ENCODE measurements at places on chromosomes 13 and 19.
A peak's percentile ranks its signal among the peaks of the same experiment; 100 is the strongest.

DNA sequence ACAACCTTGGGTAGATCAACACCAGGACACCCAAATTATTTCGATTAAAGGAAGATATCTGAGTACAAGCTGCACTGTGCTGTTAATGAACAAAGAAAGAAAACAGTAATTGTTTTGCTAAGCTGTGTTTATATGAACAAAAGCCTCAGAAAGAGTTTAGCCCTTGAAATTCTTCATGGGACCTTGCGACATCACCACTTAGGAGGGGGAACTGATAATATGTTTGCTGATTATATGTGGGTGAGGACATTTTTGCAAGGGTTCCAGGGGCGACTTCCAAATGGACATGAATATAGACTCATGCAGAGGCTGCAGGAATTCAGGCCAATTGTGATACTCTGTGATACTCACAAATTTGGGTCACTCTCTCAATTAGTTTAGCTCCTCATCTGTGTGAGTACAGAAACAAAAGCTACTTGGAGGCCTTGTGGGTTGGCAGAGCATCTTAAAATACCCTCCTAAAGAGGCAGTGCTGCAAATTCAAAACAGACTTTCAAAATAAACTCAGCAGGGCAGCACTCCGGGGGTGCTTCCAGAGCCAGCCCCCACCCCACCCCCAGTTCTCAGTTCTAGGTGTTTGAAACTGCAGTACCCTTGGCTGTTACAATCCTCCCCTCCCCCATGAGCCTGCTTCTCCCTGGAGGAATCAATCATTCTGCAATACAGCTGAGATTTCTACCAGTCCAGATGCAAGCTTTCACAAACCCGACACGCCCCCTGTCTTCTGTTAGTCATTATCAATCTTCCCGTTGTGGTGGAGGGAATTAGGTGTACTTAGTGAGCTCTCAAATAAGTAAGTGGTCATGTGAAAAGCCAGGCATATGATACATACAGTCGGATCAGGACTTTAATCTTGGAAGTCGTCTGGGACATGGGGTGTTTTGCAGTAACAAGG, 97.0 kb upstream of the MBNL2 start:
- DNase-seq = no peak

GRCh38 chr13:113942591-113943103, 31.2 kb downstream of the C13orf46 start:
- DNase-seq = no peak

DNA sequence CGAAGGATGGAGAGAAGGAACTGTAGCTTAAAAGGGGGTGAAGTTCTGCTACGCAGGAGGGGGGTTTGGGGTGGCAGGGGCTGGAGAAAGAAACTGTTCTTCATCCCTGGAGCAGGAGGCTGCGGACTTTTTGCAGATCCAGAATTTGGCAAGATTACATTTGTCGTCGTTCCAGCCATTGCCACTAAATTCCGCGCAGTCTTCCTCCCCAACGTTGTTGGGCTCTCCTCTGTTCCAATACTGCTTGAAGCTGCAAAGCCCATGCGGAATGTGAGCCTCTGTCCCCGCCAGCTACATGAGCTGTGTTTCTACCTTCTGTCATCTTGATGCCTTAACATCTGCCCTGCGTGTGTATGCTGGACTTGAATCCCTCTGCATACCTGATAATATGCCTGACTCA, 4.3 kb downstream of the CD209 start:
- no peak for DNase-seq

GRCh38 chr13:33284916-33285315, 639 bp downstream of the STARD13 start:
- DNase-seq = no peak

- DNase-seq = no peak
Observed at GRCh38 chr19:42010245-42011126, 16.5 kb upstream of the ATP1A3 start.

DNA sequence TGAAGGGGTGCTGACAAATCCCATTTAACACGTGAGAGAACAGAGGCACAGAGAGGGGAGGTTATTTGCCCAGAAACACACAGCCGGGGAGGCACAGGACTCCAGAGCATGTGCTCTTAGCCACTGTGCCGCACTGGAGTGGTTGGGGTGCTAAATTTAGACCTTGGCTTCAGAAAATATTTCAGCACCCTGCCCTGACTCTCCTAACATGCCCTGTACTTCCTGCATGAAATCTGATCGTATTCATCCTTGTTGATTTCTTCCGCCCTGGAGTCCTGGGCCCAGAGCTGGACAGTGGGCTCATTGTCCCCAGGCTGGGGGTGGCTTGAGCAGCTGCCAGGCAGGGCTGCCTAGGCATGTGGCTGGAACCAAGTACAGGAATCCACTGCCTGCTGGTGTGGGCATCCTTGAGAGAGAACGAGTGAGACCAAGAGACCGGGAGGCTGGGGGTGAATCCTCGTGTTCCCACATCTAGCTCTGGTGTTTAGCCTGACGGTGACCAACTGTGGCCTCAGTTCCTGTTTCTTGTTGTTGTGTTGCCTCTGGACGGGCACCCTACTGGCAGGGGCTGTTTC, 5.3 kb downstream of the SLC27A1 start:
- DNase-seq = no peak

DNA sequence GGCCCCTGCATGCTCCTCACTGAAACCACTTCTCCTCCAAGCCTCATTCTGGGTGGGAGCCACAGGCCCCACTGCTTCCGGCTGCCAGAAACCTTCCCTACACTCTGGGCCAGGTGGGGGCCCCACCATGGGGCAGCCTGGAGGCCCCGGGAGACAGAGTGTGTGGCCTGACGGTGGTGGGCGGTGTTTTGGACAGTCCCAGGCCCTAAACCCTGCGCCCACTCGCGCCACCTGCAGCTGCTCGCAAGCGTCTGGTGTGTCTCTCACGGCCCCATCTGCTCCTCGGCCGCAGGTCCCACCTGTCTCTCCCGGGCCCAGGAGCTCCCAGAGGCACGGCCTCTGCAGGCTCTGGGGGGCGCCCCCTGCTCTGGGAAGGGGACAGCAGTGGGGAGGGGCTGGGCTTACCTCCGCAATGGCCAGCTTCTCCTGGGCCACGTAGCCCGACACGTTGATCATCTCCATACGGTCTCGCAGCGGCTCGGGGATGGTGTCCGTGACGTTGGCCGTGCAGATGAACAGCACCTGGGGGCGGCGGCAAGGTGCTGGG, 5.6 kb downstream of the RPL36 start:
- no peak for DNase-seq

DNA sequence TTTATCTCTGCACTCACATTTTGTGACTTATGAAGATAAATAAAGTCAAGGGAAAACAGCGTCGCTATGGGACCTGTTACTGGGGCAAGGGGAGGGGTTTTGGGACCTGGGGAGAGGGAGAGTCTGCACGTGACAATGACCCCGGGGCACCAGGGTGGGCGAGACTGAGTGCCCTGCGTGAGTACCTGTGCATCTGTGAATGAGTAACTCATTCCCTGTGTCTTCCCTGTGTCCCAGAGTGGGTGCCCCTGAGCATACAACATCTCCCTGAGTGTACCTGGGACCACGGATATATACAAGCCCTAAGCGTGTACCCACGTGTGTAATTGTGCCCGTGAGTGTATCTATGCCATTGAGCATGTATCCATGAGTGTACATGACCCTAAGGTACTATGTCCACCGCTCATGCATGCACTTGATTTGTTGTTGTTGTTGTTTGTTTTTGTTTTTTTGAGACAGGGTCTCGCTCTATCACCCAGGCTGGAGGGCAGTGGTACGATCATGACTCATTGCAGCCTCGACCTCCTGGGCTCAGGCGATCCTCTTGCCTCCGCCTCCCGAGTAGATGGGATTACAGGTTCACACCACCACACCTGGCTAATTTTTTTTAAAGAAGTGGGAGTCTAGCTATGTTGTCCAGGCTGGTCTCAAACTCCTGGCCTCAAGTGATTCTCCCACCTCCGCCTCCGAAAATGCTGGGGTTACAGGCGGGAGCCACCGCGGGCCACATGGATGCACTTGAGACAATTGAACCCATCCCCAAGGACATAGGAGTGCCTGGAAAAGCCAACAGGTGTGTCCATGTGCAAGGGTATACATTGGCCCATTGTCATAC, 645 bp upstream of the TRAPPC5 start:
- no peak for DNase-seq

- no peak for DNase-seq
Observed at GRCh38 chr19:3188627-3189596, 3.2 kb downstream of the NCLN start.

DNA sequence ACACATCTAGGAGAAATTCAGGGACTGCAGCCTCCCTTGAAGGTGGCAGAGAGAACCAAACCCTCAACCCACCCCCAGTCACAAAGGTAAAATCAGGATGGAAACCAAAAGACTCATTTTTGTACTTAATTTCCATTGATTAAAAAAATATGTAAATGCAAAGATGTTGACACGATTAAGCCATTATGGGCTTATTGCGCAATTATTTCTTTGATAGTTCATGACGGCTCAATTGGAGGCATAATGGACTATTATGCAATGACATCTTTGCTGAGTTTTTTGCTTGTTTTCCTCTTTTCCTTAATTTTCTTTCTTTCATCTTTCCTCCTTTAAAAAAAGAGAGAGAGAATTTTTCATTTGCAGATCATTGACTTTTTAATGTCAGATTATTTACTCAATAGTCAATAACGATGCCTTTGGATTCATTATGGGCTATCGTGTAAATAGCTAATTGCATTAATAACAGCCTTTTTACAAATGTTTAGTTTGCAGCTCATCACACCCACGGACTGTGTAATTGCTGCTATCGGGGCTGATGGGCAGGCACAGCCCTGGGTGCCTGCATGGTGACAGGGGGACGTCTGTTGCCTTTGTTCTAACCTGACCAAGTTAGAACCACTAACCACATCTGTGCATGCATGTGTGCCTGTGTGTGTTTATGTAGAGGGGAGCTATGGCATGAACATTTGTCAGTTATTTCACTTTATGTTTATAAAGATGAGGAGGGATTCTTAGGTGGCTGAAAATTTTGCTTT, 482.4 kb upstream of the TSHZ3 start:
- no peak for DNase-seq

- no peak for DNase-seq
Observed at GRCh38 chr19:34904664-34905527, 21.8 kb upstream of the ZNF30 start.

DNA sequence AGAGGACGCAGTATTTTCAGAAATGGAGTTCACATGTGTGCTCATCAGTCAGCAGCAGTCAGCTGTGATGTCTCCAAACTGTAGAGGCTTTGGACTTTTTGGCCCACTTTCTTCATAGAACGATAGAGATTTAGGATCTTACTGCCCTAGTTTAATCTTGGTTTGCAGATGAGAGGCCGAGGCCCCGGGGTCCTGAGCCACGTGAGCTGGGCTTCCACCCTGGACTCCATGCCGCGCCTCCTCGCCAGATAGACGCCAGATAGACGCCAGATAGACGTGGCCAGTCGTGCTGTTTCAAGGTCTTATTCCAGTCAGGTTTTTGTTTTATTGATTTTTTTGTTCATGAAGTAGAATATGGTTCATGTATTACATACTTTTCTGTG, 11.7 kb upstream of the MCF2L start:
- DNase-seq = no peak

DNA sequence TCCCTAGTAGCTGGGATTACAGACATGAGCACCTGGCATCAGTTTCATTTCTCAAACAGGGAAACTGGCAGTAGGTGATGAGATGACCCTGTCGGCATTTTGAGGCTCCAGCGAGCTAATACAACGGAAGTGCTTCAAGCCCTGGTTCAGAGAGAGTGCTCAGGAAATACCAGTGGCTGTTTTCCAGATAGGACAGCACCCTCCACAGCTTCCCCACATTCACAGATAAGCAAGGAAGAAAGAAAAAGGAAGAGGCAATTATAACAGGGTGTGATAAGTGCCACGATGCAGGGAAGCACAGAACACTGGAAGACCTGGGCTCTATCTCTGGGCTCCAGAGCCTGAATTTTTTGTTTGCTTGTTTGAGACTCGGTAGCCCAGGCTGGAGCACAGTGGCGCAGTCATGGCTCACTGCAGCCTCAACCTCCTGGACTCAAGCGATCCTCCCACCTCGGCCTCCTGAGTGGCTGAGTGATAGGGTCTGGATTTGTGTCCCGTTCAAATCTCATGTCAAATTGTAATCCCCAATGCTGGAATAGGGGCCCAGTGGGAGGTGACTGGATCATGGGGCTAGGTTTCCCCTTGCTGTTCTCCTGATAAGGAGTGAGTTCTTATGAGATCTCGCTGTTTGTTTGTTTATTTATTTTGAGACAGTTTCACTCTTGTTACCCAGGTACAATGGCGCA, 43.5 kb downstream of the PIN1 start:
- no peak for DNase-seq

GRCh38 chr13:102729560-102730270, 34.9 kb upstream of the METTL21C start:
- DNase-seq = no peak

- DNase-seq = peak; percentile 74
Observed at GRCh38 chr19:15466851-15467733, 2.7 kb upstream of the RASAL3 start.

GRCh38 chr19:45442778-45443461, 19.2 kb upstream of the ERCC1 start:
- peak; percentile 45 for DNase-seq

GRCh38 chr13:58876473-58876872, 1244.9 kb downstream of the PCDH17 start:
- DNase-seq = no peak

DNA sequence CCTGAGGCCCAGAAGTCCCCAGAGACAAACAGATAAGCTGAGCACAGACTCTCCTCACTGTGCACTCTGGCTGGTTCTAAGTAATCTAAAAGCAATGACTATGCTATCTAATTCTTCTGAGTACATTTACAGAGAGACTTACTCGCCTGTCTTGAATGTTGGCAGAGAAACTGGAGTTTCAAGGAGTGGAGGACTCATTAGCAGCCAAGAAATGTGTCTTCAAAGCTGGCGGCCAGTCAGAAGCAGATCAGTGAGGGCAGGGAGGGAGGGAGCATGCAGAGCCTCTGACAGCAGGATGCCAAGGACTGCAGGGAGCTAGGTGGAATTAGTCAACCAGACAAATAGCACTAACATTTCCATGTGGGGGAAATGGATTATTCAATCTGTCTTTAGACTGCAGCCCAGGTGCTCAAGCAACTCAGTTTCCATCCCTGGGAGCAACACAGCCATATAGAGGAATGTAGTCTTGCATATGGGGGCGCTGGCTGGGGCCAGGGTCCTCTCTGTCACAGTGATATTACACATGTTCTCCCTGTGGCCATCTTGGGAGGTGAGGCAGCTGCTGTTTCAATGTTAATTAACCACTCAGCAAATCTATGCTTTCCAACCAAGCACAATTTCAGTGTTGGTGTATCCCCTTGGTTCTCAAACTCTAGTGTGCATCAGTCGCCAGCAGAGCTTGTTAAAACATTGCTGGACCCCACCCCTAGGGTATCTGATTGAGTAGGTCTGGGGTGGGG, 97.9 kb downstream of the CCNA1 start:
- no peak for DNase-seq

- no peak for DNase-seq
Observed at GRCh38 chr19:38632476-38633213, 13.7 kb downstream of the EIF3K start.

Data from stimulated activated CD4-positive, alpha-beta T cell treated with anti-CD3 and anti-CD28 coated beads, Interleukin-4, amount 100 ng/mL, for 4 hours (primary cell).